Cortex of kidney (tissue), 1 donor: ENCODE measurements at places on chromosomes 1 and 21.

GRCh38 chr21:40835184-40835694 lies 11.7 kb downstream of the DSCAM start:
- DNase-seq, result no peak

- DNase-seq, result no peak
Observed at GRCh38 chr21:44875316-44875700, 1.8 kb upstream of the PTTG1IP start.

- DNase-seq, result no peak
Observed at GRCh38 chr1:108067884-108068540, 103.0 kb upstream of the VAV3 start.

DNA sequence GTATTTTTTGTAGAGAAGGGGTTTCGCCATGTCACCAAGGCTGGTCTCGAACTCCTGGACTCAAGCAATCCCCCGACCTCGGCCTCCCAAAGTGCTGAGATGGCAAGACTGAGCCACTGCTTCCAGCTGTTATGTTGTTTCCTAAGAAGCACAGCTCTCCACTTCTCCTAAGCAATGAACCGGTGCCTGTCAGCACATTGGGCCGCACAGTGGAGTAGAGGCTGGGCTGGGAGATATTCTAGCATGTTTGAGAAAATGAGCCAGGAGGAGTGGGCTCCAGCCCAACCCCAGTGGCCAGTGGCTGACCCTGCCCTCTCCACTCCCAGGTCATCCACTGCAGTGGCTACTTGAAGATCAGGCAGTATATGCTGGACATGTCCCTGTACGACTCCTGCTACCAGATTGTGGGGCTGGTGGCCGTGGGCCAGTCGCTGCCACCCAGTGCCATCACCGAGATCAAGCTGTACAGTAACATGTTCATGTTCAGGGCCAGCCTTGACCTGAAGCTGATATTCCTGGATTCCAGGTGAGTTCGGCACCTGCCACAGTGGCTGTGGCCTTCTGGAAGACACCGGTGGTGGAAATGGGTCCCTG lies 27.0 kb downstream of the SIM2 start:
- no peak for DNase-seq

GRCh38 chr1:228211531-228212414 lies 3.9 kb downstream of the OBSCN start:
- no peak for DNase-seq

- no peak for DNase-seq
Observed at GRCh38 chr1:2431518-2431917, 19.2 kb upstream of the PEX10 start.
